ENCODE measurements at places on chromosomes 2 and 18.

DNA sequence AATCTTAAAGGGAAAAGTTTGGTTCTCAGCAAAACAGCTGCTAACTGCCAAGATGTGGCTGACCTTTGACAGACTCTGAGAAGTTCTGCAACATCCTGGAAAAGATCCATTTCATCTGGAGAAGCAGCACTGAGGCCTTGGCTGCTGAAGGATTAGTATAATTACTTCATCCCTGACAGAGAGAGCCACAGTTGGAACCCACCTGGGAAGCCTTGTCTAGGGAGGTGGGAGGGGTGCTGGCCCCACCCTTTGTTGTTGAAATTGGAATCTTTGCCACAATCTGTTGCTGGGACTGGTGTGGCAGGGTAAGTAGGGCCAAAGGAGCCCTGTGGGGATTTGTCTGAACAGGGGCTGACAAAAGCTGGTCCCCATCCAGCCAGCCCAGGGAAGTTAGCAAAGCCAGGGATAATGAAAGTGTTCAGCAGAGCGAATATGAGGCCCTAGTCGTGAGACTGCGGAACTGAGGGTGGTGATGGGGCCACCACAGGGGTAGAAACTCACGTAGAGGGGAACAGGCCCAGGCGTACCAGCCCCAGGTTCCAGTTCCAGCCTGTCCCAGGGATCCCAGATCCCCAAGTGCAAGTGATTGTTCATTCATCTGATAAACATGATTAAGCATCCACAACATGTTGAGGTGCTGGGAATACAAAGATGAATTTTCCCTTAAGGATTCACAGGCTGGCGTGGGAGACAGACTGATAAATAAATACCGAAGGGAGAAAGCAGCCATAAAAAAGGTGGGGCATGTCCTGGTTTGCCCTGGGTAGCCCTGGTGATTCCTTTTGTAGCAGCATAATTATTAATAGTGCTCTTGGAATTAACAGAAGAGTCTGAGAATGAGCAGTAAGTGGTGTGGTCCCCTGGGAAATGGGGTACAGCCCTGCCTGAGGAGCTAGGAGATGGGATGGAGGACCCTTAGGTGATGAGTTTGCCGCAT, 60.0 kb downstream of the MYO1B start:
- peak; percentile 85 for DNase-seq

DNA sequence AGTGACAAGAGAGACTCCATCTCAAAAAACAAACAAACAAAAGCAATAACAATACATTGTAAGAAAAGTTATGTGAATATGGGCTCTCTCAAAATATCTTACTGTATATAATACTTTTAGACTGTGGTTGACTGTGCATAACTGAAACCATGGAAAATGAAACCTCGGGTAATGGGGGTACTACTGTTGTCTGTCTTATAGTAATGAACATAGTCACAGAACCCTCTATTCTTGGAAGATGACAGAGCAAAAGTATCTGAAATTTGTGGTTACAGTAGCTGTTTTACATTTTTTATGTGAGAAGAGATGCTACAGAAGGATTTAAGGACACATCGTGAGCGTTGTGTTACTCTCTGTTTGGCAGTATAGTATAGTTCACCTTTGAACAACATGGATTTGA, 60.5 kb downstream of the MAP4K4 start:
- peak; percentile 73 for DNase-seq

DNA sequence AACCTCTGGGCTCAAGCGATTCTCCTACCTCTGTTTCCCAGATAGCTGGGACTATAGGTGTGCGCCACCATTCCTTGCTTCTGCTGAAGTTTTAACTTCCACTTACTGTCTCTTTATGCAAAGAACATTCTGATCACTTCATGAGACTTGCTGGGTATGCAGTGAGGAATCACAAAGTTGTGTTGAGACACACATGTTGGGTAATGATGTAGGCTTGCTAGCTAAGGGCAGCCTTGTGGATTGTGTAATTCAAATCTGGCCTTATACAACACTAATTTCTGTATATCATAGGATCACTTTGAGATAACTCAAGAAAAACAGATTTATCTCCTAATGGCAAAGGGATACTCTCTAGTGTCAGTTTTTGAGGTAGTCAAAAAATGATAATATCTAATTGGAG, 24.2 kb downstream of the XRCC5 start:
- no peak for DNase-seq

GRCh38 chr2:126837966-126838715, 60.5 kb upstream of the TEX51 start:
- no peak for DNase-seq

DNA sequence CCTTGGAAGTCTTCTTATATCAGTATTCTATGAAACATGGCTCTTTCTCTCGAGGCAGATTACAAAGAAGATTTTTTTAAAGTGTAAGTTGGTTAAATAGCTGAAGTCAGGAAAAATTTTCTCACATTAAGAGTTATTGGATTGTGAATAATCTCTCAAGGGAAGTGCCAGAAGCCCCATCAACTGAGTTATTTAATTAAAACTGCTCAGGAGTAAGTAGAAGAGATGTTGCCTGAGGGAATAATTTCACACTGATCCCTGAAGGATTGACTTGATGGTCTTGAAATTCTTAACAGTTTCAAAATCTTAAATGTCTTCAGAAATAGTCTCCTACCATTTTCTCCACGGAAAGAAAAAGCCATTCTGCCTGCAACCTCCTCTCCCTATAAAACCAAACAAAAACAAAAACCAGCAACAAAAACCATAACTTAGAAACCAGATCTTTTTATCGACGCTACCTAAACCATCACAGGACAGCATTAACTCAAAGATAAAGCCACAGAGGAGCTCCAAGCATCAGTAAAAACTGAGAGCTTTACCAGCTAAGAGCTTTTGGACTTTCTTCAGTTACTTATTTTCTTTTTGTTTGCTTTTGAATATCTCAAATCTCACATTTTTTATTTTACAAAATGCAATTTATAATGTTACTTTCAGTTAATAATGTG, 12.9 kb downstream of the CD226 start:
- no peak for DNase-seq

DNA sequence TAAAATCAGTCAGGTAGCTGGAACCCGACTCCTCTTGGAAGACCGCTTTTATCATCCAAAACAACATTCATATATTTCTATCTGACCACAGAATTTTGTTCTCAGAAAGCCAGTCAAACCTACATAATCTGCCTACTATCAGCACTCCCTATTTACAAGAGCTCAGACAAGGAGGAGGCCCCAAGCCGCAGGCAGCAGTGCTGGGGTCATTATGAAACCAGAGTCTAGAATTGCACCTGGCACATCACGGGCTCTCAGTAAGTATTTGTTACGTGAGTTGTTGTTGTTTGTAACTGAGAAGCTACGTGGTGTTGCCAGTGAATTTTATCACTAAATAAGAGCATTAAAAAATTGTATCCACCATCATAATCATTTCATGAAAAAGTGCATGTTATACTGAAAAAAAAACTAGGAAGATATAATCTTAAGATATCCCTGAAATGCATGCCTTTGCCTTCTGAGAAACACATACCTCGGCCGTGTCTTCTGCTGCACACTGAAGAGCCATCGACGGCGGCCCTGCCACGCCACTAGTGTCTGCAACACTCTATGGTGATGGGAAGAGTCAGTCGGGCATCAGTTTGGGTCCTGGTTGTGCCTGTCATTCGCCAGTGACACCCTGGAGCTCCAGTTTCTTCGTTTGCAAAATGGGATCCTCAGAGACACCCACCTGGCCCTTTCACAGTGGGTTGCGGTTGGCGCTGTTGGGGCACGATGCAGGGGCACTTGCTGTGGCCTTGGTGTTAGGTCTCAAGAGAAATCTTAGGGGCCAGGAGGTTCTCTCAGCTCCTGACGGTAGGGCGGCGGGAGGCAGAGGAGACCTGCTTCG, 505.9 kb downstream of the EIPR1 start:
- no peak for DNase-seq

DNA sequence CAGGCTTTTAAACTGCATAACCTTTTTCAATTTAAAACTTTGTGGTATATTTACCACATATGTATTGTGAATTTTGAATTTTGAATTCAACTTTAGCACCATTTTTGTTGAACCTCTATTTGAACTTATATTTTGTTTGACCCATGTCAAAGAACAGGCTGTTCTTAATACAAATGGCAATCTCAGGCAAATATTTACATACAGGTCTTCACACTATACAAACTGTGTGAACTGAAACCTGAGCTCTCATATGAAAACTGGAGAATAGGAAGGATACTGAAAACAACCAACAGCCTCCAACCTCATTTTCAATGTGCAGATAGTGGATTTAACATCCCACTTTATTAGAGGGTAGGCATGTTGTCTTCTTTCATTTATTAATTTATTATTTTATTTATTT, 491.8 kb downstream of the KCNJ3 start:
- DNase-seq = no peak

GRCh38 chr2:28748176-28748575, 3.5 kb upstream of the PPP1CB start:
- no peak for DNase-seq

DNA sequence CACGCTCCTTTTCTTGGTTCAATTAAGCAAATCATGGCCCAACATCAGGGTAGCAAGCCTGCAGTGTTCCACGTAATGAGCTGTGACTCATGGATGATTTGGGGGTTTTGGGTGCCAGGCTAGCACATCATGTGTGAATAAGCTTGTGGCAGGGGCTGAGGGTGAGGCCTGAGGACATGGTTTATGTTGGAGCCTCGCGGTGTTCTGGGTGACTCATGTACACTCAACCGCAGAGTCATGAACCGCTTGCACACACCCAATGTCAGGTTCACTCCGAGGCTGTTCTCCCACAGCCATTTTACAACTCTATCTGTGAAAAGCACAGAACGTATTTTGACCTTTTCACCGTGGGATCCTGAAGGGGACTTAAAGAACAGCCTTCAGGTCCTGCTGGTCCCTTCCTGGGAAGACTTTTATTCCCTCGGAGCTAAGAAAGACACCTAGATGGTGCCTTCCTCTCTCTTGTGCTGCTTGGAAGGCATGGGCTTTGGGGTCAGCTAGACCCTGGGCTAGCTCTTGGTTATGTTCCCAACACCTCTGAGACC, 139.9 kb upstream of the ZEB2 start:
- peak; percentile 93 for DNase-seq

DNA sequence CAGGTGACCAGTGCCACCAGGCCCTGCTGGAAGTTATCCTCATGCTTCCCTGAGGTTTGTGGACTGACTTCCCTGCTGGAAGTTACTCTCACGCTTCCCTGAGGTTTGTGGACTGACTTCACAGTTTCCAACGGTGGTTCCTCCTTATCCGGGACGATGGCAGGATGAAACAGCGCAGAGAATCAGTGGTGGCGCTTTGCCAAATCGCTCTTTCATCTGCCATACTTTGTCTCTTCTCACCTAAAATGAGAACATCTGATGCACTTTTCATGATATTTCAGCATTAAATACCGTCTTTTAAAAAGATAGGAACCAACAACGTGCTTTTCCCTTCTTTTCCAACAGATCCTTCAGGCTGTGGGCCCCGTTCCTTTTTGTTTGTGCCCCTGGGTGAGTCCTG, 183.3 kb downstream of the LDLRAD4 start:
- no peak for DNase-seq

DNA sequence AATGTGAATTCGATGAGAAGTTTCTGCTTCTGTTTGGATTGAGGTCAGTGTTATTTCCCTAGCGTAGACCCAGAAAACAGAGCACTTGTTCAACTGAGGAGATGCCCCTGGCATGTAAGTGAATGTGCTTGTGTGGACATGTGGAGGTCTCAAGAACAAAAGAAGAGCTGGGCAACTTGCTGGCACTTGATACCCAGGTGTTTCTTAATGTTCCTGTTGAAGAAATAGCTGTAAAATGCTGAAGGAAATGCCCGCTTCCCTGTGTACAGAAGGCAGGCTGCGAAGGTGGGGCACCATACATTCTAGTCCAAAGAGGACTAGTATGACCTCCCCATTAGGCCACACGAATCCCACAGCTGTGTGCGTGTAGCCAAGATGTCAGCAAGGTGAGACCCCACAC, 9.8 kb upstream of the LBH start:
- DNase-seq = no peak
